ENCODE measurements at places on chromosomes 16 and 17.
A peak's percentile ranks its signal among the peaks of the same experiment; 100 is the strongest.

- H3K27me3 ChIP-seq, result no peaks in the 10 kb centered on the region
- peaks cover 27% of the 10 kb centered on the region for H3K4me1 ChIP-seq
- DNase-seq, result no peak
- H3K4me3 ChIP-seq, result peak overlapping the region; percentile 51
- peaks cover 16% of the 10 kb centered on the region for H3K36me3 ChIP-seq
These were observed 43.2 kb downstream of the CLEC16A start for GRCh38 chr16:10987361-10988163.

GRCh38 chr16:71407731-71408130 lies 34.1 kb downstream of the TLE7 start:
- DNase-seq, result no peak
- H3K4me1 ChIP-seq, result peaks cover 15% of the 10 kb centered on the region
- H3K27ac ChIP-seq, result no peak overlapping the region

GRCh38 chr16:86455116-86455515 lies 55.2 kb upstream of the FOXF1 start:
- no peaks in the 10 kb centered on the region for H3K36me3 ChIP-seq
- H3K27me3 ChIP-seq, result peaks cover 52% of the 10 kb centered on the region
- no peak for DNase-seq
- no peak overlapping the region for H3K4me3 ChIP-seq
- H3K4me1 ChIP-seq, result no peaks in the 10 kb centered on the region

GRCh38 chr17:73320601-73321264 lies 8.9 kb upstream of the CDC42EP4 start:
- H3K4me1 ChIP-seq, result no peaks in the 10 kb centered on the region
- DNase-seq, result no peak
- H3K27ac ChIP-seq, result no peak overlapping the region

DNA sequence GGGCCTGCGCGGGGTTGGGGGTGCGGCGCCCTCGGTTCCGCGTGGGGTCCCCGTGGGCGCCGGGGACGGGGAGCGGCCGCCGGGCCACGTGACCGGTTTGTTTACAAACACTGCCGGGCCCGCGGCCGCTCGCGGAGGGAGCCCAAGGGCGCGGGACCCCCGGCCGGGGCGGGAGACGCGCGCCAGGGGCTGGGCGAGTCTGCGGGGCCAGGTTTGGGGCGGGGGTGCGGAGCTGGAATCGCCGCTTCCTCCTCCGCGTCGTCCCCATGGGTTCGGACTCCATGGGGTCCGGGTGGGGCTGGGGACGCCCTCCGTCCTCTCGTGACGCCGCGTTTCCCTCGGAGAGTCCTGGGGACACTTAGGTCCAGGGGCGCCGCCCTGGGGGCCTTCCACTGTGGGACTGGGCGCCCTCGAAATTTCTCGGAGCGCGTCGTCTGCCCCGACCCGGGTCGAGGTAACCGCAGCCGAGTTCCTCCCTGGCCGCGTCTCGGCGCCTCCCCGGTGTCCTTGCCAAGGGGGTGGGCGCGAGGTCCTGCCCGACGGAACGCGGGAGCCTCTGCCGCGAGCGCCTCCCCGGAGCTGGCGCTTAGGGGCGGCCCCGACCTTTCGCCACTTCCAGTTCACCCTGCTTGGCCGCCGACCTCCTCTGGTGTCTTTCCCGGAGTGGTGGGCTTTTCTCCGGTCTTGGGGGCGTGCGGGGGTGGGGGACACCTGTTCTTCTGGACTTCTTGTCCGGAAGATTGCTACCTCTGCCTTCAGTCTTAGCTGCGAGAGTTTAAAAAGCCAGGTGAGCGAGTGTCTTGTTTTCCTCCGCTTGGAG lies 684 bp downstream of the YPEL2 start:
- DNase-seq, result no peak
- H3K4me1 ChIP-seq, result peaks cover 60% of the 10 kb centered on the region
- H3K36me3 ChIP-seq, result peaks cover 10% of the 10 kb centered on the region

DNA sequence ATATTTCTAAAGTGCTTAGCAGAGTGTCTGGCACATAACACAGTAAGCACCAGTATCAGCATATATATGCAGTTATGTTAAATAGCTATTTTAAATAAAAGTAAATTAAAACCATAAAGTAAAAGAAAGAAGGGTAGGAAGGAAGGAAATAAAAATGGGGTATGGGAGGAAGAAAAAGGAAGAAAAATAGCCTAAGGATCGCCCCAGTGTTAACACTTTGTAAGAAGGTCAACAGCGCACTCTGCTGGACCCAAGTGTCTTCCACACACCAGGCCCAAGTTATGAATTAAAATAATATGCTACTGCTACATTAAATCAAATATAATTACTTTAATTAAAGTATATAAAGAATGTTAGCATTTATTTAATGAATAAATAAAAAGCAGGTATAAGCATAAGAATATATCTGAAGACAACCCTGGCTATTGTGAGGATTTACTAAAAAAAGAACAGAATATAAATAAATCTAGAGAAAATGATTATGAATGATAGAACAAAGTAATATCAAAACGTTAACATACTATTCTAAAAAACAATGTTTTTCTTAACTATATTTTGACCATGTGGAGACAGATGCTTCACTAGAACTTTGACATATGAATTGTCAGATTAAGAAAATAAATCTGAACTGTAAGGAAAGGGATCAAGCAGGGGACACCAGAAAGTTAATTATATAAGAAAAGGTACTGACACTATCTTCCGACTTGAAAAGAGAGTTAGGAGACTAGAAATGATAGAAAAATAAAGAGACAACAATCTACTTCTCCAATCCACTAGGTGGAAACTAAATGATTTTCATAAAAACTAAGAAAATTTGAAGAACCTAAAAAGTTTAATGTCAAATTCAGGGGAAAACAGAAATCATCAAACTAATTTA lies 25.9 kb downstream of the BRIP1 start:
- DNase-seq, result peak; percentile 26
- H3K36me3 ChIP-seq, result peaks cover 4% of the 10 kb centered on the region
- H3K27ac ChIP-seq, result no peak overlapping the region
- H3K4me1 ChIP-seq, result no peaks in the 10 kb centered on the region

GRCh38 chr17:75691801-75692626 lies 24.9 kb downstream of the SAP30BP start:
- no peak overlapping the region for H3K4me3 ChIP-seq
- peaks cover 45% of the 10 kb centered on the region for H3K4me1 ChIP-seq
- DNase-seq, result no peak
- peak overlapping the region; percentile 50 for H3K27ac ChIP-seq
- no peaks in the 10 kb centered on the region for H3K27me3 ChIP-seq

- no peaks in the 10 kb centered on the region for H3K27me3 ChIP-seq
- peaks cover 5% of the 10 kb centered on the region for H3K36me3 ChIP-seq
- no peak for DNase-seq
- peak overlapping the region; percentile 97 for H3K27ac ChIP-seq
- H3K4me1 ChIP-seq, result peaks cover 85% of the 10 kb centered on the region
- peak overlapping the region; percentile 44 for H3K4me3 ChIP-seq
These were observed 2.4 kb upstream of the CCL3L1 start for GRCh38 chr17:36198831-36199465.

GRCh38 chr17:21005367-21005766 lies 37.4 kb downstream of the USP22 start:
- H3K27me3 ChIP-seq, result no peaks in the 10 kb centered on the region
- H3K27ac ChIP-seq, result no peak overlapping the region
- H3K4me3 ChIP-seq, result no peak overlapping the region
- DNase-seq, result no peak
- H3K4me1 ChIP-seq, result peaks cover 8% of the 10 kb centered on the region
- H3K36me3 ChIP-seq, result peaks cover 70% of the 10 kb centered on the region

DNA sequence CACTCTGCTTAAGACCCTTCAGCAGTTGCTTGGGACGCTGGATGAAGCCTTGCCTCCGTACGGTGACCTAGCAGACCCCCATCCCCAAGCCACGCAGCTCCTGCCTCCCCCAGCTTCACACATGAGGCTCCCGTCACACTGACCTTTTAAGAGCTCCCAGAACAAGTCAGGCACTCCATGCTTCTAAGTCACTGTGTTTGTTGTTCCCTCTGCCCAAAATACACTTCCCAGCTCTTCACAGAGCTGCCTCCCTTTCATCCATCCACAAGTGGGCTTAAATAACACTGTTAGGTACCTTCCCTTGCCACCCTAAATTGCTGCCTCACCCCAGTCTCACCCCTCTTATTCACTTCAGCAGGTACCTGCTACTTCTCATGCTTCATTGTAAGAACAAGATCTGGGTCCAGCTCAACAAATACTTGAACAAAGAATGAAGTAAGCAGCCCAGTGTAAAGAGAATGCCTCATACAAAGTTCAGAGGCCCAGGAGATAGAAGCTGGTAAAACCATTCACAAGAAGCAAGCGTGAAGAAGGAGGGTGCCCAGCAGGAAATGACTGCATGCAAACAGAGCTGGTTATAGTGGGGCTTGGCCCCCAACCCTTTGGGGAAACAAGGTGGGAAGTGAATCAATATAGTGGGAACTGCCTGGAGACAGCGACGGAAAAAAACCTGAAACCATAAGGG lies 5.8 kb downstream of the ZC3H7A start:
- DNase-seq, result no peak
- H3K4me1 ChIP-seq, result peaks cover 75% of the 10 kb centered on the region
- peak overlapping the region; percentile 36 for H3K4me3 ChIP-seq
- H3K27ac ChIP-seq, result peak overlapping the region; percentile 56
- peaks cover 14% of the 10 kb centered on the region for H3K36me3 ChIP-seq
- no peaks in the 10 kb centered on the region for H3K27me3 ChIP-seq

- peak overlapping the region; percentile 80 for H3K27ac ChIP-seq
- H3K36me3 ChIP-seq, result peaks cover 20% of the 10 kb centered on the region
- DNase-seq, result no peak
These were observed 509 bp downstream of the CNEP1R1 start for GRCh38 chr16:50025537-50025931.

DNA sequence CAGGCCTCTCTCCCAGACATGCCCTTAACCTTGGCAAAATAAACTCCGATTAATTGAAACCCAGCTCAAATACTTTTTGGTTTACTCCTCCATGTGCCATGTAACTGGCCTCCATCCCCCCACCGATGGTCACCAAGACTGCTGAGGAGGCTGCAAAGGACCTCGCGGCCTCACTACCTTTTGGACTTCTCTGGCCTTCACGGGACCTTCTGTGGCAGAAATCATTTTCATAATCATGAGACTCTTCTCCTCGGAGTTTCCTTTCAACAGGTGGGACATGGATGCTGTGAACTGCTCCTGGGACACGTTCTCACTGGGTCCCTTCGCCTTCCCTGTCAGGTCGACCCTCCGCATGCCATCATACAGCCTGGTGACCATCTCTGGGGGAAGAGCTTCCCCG lies 9.0 kb downstream of the MEAK7 start:
- peaks cover 26% of the 10 kb centered on the region for H3K36me3 ChIP-seq
- no peak for DNase-seq
- H3K27me3 ChIP-seq, result no peaks in the 10 kb centered on the region

DNA sequence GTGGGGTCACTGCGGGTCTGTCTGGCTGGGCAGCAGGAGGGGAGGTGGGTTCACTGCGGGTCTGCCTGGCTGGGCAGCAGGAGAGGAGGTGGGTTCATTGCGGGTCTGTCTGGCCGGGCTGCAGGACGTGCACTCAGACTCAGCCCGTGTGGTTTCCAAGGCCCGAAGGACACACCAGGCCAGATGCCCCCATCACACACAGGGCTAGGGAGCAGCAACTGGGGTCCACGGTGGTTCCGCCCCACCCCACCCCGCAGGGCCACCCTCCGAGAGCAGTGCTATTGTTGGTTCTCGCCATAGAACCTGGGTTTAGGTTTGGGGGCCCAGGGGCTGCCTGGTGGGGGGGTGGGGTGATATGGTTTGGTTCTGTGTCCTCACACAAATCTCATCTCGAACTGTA lies 5.8 kb upstream of the CIAO3 start:
- no peak overlapping the region for H3K4me3 ChIP-seq
- H3K27ac ChIP-seq, result no peak overlapping the region
- no peaks in the 10 kb centered on the region for H3K36me3 ChIP-seq

GRCh38 chr17:3318336-3318735 lies 20.2 kb upstream of the OR3A1 start:
- no peaks in the 10 kb centered on the region for H3K4me1 ChIP-seq
- DNase-seq, result no peak
- H3K27ac ChIP-seq, result no peak overlapping the region
- H3K36me3 ChIP-seq, result no peaks in the 10 kb centered on the region
- H3K27me3 ChIP-seq, result peaks cover 28% of the 10 kb centered on the region

DNA sequence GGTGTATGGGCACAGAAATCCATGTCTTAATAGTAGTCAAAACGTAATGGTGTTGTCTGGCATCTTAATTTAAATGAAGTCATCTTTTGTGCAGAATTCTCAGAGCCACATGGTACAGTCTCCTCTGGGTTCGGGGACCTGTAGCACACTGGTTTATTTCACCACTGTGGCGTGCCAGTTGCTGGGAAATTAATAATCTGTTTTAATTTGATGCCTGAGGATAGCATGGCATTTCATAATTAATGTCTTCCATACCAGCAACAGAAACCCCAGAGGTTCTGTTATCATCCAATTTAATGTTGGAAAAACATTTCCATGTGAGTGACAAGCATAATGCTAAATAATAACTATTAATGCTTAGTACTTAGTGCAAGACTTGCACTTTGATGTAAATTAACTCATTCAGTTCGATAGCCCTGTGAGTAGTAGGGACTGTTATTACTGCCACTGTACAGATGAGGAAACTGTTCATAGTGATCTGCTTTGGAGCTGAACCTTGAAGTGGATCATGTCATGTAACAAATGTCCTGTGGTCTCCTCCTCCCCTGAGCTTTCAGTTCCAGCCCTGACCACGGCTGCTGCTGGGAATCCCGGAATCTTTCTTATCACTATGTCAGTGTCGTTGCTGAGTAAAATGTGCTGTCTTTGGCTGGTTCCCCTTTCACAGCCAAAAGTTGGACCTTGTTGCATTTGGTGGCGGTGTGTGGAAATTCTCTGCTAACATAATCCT lies 51.2 kb downstream of the SNX29 start:
- peaks cover 11% of the 10 kb centered on the region for H3K4me1 ChIP-seq
- no peak for DNase-seq
- no peak overlapping the region for H3K4me3 ChIP-seq
- peaks cover 6% of the 10 kb centered on the region for H3K36me3 ChIP-seq
- H3K27ac ChIP-seq, result no peak overlapping the region

GRCh38 chr16:49355933-49356665 lies 17.5 kb upstream of the C16orf78 start:
- no peak overlapping the region for H3K4me3 ChIP-seq
- H3K27ac ChIP-seq, result no peak overlapping the region
- no peaks in the 10 kb centered on the region for H3K36me3 ChIP-seq
- H3K27me3 ChIP-seq, result peaks cover 28% of the 10 kb centered on the region

DNA sequence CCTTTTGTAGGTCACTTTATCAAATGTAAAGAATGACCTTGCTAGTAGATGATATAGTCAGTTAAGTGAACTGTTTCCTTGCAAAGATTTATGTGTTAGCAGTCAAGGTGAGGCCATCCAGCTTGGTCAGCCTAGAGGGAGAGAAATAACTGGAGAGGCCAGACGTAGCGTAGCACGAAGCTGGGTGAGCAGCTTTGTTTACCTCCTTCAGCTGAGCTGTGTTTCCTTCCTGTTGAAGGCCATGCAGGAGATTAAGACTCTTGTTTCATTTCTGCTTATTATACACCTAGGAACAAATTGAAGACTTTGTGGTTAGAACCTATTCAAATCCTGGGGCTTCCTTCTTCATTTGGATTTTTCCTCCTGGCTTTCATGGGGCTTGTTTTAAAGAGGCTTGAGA lies 267.1 kb downstream of the PHKB start:
- peaks cover 1% of the 10 kb centered on the region for H3K36me3 ChIP-seq
- no peaks in the 10 kb centered on the region for H3K4me1 ChIP-seq
- H3K4me3 ChIP-seq, result no peak overlapping the region
- H3K27ac ChIP-seq, result no peak overlapping the region
- peaks cover 9% of the 10 kb centered on the region for H3K27me3 ChIP-seq

All from central memory CD8-positive, alpha-beta T cell (primary cell).